ENCODE measurements at places on chromosomes 1 and 21.

DNA sequence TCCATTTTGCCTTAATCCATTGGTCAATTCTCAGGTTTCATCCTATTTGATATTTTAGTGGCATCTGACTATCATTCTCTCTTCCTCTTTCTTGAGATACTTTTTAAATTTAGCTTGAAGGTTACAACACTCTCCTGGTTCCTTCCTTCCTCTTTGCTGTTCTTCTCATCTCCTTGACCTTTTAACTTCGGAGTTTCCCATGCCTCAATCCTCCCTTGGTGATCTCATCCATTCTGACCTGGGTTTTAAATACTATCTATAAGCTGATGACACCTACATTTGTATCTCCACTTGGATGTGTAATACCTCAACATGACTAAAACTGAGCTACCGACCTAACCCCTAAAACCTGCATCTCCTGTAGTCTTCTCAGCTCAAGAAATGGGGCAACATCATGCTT lies 4.8 kb upstream of the ZNF687 start:
- DNase-seq, result no peak

DNA sequence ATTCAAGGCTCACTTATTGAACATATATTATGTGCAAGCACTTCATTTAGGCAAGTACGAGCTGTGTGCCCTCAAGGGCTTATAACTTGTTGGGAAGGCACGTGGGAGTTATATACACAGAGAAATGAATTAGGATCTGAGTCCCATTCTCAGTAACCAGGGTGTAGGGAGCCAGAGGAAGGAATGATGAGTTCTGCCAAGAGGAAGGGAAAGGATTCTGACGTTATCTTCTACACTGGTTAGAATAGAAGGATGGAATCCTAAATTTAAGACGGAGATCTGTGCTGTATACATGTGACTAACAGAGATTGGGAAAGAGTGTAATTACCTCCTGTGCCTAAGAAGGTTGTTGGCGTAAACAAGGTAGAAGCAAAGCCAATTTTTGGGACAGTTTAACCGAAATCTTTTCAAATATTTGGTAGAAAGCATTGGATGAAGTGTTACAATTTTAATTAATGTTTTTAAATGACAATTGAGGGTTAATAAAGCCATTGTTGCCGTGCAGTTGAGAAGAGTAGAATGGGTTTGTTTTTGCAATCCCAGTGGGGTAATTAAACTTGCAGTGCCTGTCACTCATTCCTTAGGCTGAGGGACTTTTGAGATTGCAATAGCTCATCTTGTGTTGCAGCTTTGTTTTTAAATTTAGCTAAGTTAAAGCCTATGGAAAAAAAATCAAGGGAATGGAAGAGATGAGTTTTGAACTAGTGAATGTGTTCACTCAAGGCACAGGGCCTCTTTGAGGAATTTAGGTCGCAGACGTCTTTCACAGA lies 177.2 kb downstream of the NFIA start:
- no peak for DNase-seq

GRCh38 chr1:109115685-109116084 lies 1.8 kb downstream of the ELAPOR1 start:
- no peak for DNase-seq

DNA sequence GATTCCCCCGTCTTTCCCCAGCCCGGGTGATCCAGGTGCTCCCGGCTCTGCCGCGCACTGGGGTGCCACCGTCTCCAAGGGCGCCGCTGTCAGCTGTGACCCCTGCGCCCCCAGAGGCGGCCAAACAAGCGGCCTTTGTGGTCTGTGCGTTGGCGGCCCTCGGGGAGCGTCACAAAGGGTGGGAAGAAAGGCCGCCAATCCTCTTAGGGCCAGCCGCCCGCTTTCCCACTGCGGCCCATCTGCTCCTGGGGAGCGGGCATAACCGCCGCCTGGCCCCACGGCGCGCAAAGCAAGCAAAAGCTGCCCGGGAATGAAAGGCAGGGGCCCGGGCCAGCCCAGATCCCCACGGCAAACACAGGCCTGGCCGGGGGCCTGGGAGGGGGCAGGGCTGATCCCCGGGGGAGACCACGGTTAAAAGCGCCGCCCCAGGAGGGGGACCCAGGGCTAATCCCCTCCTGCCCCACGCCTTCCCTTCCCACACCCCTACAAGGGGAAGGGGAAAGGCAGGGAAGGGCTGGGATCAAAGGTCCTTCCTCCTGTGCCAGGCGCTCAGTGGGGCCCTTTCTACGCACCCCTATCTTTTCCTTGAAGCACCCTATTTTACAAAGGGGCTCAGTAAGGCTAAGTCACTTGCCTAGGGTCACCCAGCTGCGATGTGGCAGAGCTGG lies 24.0 kb downstream of the C1QB start:
- no peak for DNase-seq

DNA sequence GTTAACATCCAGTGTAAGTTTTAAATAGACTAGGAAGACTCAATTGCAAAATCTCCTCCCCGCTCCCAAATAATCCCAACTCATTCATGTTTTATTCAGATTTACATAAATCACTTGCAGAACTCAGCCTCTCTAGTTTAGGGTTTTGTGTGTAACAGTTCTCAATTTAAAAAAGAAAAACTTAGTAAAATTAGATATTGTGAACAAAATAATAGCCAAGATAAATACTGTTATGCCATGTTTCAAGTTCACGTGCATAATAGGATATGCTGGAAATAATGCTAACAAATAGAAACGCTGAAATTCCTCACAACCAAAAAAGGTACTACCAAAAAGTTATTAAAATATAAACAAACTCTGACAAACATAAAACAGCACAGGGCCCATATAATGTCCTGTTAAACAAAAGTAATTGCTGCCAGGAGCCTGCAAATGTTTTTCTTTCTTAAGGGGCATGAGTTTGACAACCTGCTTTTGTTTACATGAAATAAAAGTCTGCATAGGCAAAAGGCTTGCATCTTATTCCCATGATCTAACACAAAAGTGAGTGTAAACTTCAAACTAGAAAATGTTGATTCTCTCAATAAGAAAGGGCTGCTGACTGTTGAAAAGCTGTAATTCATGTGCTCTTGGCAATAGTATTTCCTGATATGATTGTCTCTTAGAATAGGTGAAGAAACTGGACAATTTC lies 2.9 kb downstream of the SERTAD4 start:
- DNase-seq, result no peak

DNA sequence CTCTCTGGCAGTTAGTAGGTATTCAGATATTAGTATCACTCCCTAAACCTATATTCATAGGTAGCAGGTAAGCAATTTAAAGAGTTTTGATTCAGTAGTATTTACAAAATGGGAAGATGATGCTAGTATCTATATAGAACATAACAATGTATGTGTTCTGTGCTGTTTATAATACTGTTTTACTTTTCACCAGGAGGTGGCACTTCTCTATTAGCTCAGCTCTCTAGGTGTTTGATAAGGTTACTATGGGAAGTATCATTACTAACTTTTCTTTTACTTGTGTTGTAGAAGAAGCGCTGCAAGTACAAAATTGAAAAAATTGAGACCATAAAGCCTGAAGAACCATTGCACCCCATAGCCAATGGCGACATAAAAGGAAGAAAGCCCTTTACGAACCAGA lies 49.4 kb upstream of the FASLG start:
- DNase-seq, result peak; percentile 56

DNA sequence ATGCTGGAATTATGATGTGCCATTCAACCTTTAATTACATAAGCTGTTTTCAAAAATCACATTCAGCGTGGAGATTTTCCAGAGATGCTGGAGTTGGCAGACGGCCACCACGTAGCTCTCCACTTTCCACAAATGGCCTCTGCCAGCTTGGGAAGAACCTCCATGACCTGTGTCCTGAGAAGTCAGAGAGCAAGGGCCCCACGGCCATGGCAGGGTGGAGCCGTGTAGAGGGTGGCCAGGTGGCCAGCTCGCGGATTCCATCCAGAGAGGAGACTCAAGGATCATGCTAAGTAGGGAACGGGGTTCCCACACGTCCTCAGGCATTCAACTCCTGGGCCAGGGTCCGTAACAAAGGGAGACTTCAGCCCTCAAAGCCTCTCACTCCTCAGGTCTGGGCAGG lies 1.3 kb upstream of the GALE start:
- DNase-seq, result no peak

GRCh38 chr1:46289134-46289494 lies 14.3 kb downstream of the LRRC41 start:
- no peak for DNase-seq

DNA sequence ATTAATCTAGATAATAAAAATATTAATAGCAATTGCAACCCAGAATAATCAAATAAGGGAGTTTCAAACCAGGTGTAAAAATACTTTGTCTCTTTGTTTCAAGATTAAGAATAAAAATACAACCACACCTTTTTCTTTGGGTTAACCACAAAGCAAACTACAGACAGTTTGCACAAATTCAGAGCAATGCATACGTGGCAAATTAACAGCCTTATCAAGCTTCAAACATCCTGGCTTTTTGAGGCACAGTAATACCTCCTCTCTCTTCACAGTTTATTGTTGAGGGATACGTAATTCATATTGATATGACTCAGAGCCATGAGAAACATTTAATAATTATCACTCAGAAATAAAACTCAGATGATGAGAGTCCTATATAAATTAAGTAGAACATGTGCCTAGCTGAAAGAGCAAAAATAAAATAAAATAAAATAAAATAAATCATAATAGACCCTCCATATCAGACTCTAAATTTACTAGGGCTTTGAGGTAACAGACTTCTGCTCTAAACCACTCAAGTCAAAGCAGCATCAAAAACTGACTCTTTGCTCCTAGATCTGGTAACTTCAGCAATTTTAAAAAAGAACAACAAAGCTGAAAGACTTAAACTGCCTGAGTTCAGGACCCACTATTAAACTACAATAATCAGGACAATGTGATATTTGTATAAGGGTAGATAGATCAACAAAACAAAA lies 11.4 kb downstream of the EDEM3 start:
- peak; percentile 11 for DNase-seq

DNA sequence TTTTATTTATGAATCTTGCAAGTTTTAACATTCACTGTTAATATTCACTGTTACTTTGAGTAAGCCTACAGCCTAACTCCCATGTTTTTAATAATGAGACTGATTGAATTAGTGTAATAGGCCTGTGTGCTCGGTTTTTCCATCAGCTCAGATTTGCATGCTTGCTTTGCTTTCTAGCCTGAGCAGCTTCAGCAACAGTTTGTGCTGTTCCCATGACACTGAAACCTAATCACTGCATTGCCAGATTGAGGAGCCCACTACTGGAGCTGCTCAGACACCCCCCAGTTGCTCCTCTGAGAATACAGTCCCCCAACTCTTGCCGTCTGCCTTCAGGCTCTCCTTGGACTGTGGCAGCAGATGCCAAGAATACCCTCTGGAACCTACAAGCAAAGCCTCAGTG lies 695.4 kb downstream of the BRINP3 start:
- no peak for DNase-seq

GRCh38 chr1:192631749-192632148 lies 4.2 kb upstream of the RGS13 start:
- DNase-seq, result no peak
